GM23338 (cell line): ENCODE measurements at places on chromosomes 4 and X. TPM values are rescaled to one million over a fixed set of nuclear protein-coding genes. Genes with fewer than 3 reads are reported as not detected.

GRCh38 chr4:78061939-78062570 lies 4.9 kb downstream of the FRAS1 start:
- H3K36me3 ChIP-seq: no peaks in the 10 kb centered on the region
- H3K4me3 ChIP-seq: no peak overlapping the region
- no peak overlapping the region for H3K27ac ChIP-seq

DNA sequence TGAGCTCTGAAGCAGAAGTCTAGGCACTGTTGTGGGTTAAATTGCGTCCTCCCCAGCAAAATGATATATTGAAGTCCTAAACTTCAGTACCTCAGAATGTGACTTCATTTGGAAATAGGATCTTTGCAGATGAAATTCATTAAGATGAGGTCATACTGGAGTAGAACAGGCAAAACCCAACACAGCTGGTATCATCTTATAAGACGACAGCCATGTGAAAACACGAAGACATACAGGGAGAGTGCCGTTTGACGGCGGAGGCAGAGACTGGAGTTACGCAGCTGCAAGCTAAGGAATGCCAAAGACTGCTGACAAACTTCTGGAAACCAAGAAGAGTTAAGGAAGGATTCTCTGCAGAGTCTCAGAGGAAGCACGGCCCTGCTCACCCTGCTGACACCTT lies 241.5 kb downstream of the MAML3 start:
- no peaks in the 10 kb centered on the region for H3K27me3 ChIP-seq
- no peak overlapping the region for H3K27ac ChIP-seq
- H3K36me3 ChIP-seq: no peaks in the 10 kb centered on the region
- DNase-seq: peak; percentile 37
- no peak overlapping the region for H3K4me3 ChIP-seq

- no peak overlapping the region for H3K27ac ChIP-seq
- H3K4me1 ChIP-seq: no peaks in the 10 kb centered on the region
- no peak overlapping the region for H3K4me3 ChIP-seq
- no peaks in the 10 kb centered on the region for H3K36me3 ChIP-seq
- no peak for DNase-seq
These were observed 1137.6 kb downstream of the C4orf33 start for GRCh38 chr4:130233377-130234047.

DNA sequence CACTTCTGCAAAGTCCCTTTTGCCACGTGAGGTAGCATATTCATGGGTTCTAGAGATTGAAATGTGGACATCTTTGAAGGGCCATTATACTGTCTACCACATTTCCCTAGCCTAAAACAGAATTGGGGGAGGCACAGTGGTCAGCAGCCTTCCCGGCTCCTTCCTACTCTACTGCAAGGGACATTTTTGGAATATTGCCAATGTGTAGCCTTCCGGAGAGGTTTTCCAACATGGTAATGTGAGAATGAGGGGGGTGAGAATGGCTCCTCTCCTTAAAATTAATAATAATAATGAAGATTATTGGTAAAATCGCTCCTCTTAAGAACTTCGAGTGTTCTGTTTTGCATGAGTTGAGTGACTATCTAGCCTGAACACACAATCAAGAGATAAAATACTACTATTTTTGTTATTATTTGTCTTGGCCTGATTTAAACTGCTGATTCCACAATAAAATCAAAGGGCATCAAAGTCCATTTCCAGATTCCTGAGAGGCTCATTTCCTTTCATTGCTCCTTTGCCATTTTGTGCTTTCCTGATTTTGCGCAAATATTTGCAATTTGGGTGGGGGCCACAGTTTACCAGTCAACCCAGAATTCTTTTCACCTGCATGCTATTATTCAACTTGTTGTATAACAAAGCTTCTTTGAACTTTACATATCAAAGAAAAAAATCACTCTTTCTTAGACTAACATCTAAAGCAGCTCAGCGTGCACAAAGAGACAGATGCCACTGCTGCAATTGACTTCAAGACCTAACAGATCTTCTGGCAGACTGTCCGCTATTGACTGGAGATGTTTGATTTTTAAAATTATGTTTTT lies 27.0 kb upstream of the TSPAN5 start:
- no peaks in the 10 kb centered on the region for H3K36me3 ChIP-seq
- no peak for DNase-seq
- no peak overlapping the region for H3K4me3 ChIP-seq
- H3K27ac ChIP-seq: no peak overlapping the region
- no peaks in the 10 kb centered on the region for H3K27me3 ChIP-seq

- H3K27ac ChIP-seq: no peak overlapping the region
- no peaks in the 10 kb centered on the region for H3K27me3 ChIP-seq
- peaks cover 20% of the 10 kb centered on the region for H3K4me1 ChIP-seq
- H3K36me3 ChIP-seq: 0 out of 2 replicates have a peak, but pooled peaks cover 3% of the 10 kb centered on the region
- DNase-seq: no peak
These were observed 1014.2 kb downstream of the C4orf33 start for GRCh38 chr4:130110189-130110588.

The TLR2 gene
- polyA plus RNA-seq: 0.37 and 0.63 TPM in 2 replicates

The SMR3B gene
- polyA plus RNA-seq: not detected in 2 replicates

DNA sequence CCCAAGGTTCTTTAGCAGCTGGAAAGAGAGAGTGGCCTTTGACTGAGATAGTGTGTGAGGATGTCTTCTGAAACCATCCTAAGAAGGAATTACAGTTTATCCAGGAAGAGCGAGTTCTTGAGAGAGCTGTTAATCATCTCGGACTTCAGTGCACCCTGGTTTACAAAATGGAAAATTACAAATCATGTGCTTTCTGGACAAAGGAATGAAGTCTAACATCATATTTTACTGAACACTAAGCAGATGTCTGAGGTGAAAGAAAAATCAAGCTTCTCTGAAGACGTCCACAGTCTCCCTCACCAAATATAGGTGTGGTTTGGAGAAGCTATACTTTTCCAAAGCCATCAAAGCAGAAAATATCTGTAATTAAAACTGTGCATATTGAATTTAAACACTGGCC lies 30.8 kb upstream of the CYP2U1 start:
- no peak overlapping the region for H3K4me3 ChIP-seq
- no peak for DNase-seq
- peaks cover 7% of the 10 kb centered on the region; the same call in 1 of the 2 replicates for H3K4me1 ChIP-seq
- no peaks in the 10 kb centered on the region for H3K27me3 ChIP-seq

DNA sequence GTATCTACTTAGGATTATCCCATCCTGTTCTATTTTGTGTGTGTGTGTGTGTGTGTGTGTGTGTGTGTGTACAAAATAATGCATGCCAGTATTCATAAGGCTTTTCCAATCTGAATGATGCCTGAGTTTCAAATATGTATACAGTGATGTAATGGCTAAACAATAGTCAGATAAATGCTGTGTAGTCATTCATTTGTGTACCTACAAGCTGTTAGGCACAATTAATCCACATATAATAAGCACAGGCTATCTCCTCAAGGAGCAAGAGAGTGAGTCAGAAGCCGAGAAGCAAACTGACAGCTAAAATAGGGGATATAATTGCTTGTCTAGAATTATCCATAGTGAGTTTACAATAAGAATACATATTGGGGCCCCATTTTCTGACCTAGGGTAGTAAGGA lies 15.7 kb downstream of the DMD start:
- H3K4me1 ChIP-seq: no peaks in the 10 kb centered on the region
- no peak overlapping the region for H3K27ac ChIP-seq
- no peak overlapping the region for H3K4me3 ChIP-seq
- DNase-seq: no peak
- no peaks in the 10 kb centered on the region for H3K27me3 ChIP-seq

The KCNIP4 gene
- polyA plus RNA-seq: 0.42 and 0.63 TPM in 2 replicates

DNA sequence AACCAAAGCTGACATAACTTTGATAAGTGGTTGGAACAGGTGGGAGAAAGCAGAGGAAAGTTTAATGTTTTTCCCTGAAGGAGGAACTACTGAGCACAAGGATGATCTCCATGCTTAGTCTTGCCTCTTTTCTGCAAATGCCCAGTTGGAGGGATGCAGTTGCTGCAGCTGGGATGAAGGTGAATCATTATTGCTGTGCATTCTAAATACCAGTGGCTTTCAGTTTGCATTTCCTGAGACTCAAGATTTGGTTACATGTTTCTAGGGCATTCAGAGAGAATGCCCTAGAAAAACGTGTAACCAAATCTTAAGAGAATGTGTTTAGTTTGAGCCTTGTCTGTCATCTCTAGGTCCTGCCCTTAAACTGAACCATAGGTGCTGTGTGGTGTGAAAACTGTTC lies 42.2 kb downstream of the METTL14 start:
- H3K27me3 ChIP-seq: no peaks in the 10 kb centered on the region
- H3K27ac ChIP-seq: no peak overlapping the region
- no peak overlapping the region for H3K4me3 ChIP-seq
- peaks cover 43% of the 10 kb centered on the region for H3K36me3 ChIP-seq

The COL4A5 gene
- 13.2 and 15.5 TPM in 2 replicates for polyA plus RNA-seq

GRCh38 chr4:127249066-127249766 lies 383.5 kb upstream of the INTU start:
- no peak overlapping the region for H3K4me3 ChIP-seq
- no peaks in the 10 kb centered on the region for H3K36me3 ChIP-seq
- DNase-seq: no peak
- H3K27me3 ChIP-seq: no peaks in the 10 kb centered on the region
- H3K27ac ChIP-seq: no peak overlapping the region

The NPNT gene
- 1.4 and 1.9 TPM in 2 replicates for polyA plus RNA-seq

DNA sequence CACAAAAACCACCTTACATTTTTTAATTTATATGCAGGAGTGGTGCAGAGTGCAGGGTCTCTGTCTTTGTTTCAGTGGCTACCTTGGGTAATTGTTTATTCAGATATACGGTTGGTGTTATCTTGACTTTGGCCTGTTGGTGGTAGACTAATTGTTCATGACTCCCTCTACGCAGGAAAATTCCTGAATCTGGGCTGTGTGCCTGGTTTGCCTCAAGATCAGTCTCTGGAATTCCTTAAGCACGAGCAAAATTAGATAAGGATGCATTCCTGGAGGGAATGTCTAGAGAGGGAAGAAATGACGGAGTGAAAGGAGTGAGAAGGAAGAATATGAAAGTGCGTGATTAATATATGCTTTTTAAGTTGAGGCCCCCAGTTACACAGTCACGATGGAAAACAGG lies 576.9 kb upstream of the PCDH10 start:
- H3K36me3 ChIP-seq: no peaks in the 10 kb centered on the region
- no peak overlapping the region for H3K27ac ChIP-seq
- peak; percentile 16 for DNase-seq
- H3K27me3 ChIP-seq: no peaks in the 10 kb centered on the region
- H3K4me1 ChIP-seq: no peaks in the 10 kb centered on the region

- no peaks in the 10 kb centered on the region for H3K36me3 ChIP-seq
- no peak overlapping the region for H3K4me3 ChIP-seq
- H3K27ac ChIP-seq: no peak overlapping the region
These were observed 563.1 kb upstream of the INTU start for GRCh38 chr4:127069675-127070074.

- H3K27me3 ChIP-seq: no peaks in the 10 kb centered on the region
- H3K27ac ChIP-seq: peak overlapping the region; percentile 46; the same call in 1 of the 2 replicates
- peaks cover 46% of the 10 kb centered on the region for H3K4me1 ChIP-seq
- H3K4me3 ChIP-seq: no peak overlapping the region
These were observed 25.5 kb downstream of the MOB1B start for GRCh38 chr4:70927502-70928137.

- H3K27me3 ChIP-seq: no peaks in the 10 kb centered on the region
- no peak overlapping the region for H3K27ac ChIP-seq
- H3K4me1 ChIP-seq: no peaks in the 10 kb centered on the region
- no peak for DNase-seq
These were observed 7.1 kb upstream of the TMEM35A start for GRCh38 chrX:101071582-101071981.

DNA sequence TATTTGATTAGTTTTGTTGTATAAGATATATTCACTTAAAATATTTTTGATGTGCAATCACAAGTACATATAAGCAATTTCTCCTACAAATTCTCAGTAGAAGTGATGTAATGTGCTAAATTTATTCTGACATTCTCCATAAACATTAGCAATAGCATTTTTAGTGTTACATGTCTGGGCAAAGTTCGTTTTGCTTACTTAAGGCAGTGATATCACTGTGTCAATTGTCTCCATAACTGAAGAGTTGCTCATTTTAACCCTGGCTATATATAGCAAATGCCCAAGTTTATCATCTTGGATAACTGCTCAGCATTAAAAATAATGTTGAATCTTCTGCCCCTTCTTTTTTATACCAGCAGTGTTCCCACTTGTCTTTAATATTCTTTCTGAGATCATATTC lies 340.0 kb upstream of the NDST4 start:
- no peaks in the 10 kb centered on the region for H3K36me3 ChIP-seq
- H3K27me3 ChIP-seq: no peaks in the 10 kb centered on the region
- H3K27ac ChIP-seq: no peak overlapping the region
- no peaks in the 10 kb centered on the region for H3K4me1 ChIP-seq
- DNase-seq: no peak

DNA sequence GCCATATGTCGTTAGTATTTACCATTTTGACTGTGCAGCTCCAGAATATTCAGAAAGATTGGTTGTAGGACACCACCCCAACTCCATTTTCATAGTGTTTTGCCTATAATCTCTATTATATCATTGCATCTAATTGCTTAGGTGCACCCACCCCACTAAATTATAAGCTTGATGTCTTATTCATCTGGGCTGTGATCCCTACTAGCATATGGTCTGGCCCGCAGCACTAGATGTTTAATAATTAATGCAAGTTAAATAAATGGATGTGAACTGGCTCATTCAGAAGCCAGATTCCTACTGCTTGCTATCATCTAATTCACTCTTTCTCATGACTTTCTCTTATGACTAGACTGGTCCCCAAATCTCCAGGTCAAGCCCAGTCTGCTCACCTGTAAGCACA lies 143.5 kb downstream of the RELL1 start:
- no peak overlapping the region for H3K4me3 ChIP-seq
- no peaks in the 10 kb centered on the region for H3K36me3 ChIP-seq
- H3K27me3 ChIP-seq: no peaks in the 10 kb centered on the region

DNA sequence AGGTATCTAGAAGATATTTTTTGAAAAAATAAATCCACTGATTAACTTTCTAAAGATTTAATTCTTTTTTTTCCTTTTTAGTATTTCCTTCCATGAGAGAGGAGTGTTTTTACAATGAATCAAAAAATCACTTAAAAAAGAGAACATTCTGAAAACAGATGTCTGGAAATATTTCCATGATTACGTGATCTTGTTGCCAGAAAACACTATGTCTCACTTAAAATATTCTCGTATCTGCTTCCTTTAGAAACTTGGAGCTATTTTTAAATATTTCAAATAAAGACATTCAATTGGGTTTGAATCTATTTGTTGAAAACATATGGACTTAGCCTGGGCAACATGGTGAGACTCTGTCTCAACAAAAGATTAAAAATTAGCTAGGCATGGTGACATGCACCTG lies 232.8 kb upstream of the RASGEF1B start:
- no peak overlapping the region for H3K4me3 ChIP-seq
- H3K4me1 ChIP-seq: no peaks in the 10 kb centered on the region
- H3K27ac ChIP-seq: no peak overlapping the region
- DNase-seq: no peak
- H3K27me3 ChIP-seq: no peaks in the 10 kb centered on the region
- H3K36me3 ChIP-seq: no peaks in the 10 kb centered on the region

GRCh38 chrX:2735270-2735669 lies 16.6 kb upstream of the XG start:
- H3K36me3 ChIP-seq: no peaks in the 10 kb centered on the region
- H3K4me3 ChIP-seq: no peak overlapping the region
- no peaks in the 10 kb centered on the region for H3K4me1 ChIP-seq
- no peaks in the 10 kb centered on the region for H3K27me3 ChIP-seq
- no peak for DNase-seq

GRCh38 chr4:38662522-38663089 lies 1.4 kb upstream of the KLF3 start:
- H3K4me3 ChIP-seq: peak overlapping the region; percentile 66
- no peak overlapping the region for H3K27ac ChIP-seq
- no peaks in the 10 kb centered on the region for H3K36me3 ChIP-seq
- no peak for DNase-seq
- peaks cover 35% of the 10 kb centered on the region for H3K27me3 ChIP-seq
